ENCODE measurements at places on chromosomes 12 and 14. TPM values are rescaled to one million over a fixed set of nuclear protein-coding genes. Genes with fewer than 3 reads are reported as not detected.

NRXN3 gene
- 4.1 TPM for total RNA-seq

TOMM20L gene
- total RNA-seq: not detected

GPR65 gene
- not detected for total RNA-seq

C14orf93 gene
- total RNA-seq: 26.1 TPM

NRL gene
- 2.9 TPM for total RNA-seq

REM2 gene
- 2.1 TPM for total RNA-seq

SRRM4 gene
- total RNA-seq: not detected

FKBP3 gene
- 18.1 TPM for total RNA-seq

GRCh38 chr12:19771858-19772257, 332.6 kb downstream of the AEBP2 start:
- H3K27me3 ChIP-seq: no peaks in the 10 kb centered on the region
- H3K4me1 ChIP-seq: no peaks in the 10 kb centered on the region
- H3K27ac ChIP-seq: no peak overlapping the region
- no peaks in the 10 kb centered on the region for H3K36me3 ChIP-seq

GRCh38 chr14:89638891-89639290, 221.9 kb upstream of the FOXN3 start:
- no peak overlapping the region for H3K27ac ChIP-seq
- H3K27me3 ChIP-seq: no peaks in the 10 kb centered on the region
- H3K36me3 ChIP-seq: no peaks in the 10 kb centered on the region
- no peak for DNase-seq

- DNase-seq: no peak
- H3K36me3 ChIP-seq: no peaks in the 10 kb centered on the region
- H3K27ac ChIP-seq: no peak overlapping the region
Observed at GRCh38 chr14:62168564-62169155, 406.4 kb downstream of the SNAPC1 start.

- no peak for DNase-seq
- H3K27me3 ChIP-seq: peaks cover 7% of the 10 kb centered on the region
- no peaks in the 10 kb centered on the region for H3K4me1 ChIP-seq
Observed at GRCh38 chr14:74647678-74648461, 35.8 kb upstream of the LTBP2 start.

- H3K4me3 ChIP-seq: no peak overlapping the region
- no peaks in the 10 kb centered on the region for H3K27me3 ChIP-seq
- peaks cover 11% of the 10 kb centered on the region for H3K4me1 ChIP-seq
- no peak for DNase-seq
- no peak overlapping the region for H3K27ac ChIP-seq
- H3K36me3 ChIP-seq: no peaks in the 10 kb centered on the region
Observed at GRCh38 chr12:123122626-123123025, 28.3 kb downstream of the PITPNM2 start.

GRCh38 chr12:94261786-94262185, 113.4 kb downstream of the PLXNC1 start:
- no peaks in the 10 kb centered on the region for H3K27me3 ChIP-seq
- H3K36me3 ChIP-seq: no peaks in the 10 kb centered on the region
- DNase-seq: no peak

GRCh38 chr14:104697892-104698583, 8.6 kb downstream of the INF2 start:
- no peaks in the 10 kb centered on the region for H3K27me3 ChIP-seq
- H3K4me3 ChIP-seq: no peak overlapping the region
- no peak for DNase-seq
- no peak overlapping the region for H3K27ac ChIP-seq
- no peaks in the 10 kb centered on the region for H3K36me3 ChIP-seq

DNA sequence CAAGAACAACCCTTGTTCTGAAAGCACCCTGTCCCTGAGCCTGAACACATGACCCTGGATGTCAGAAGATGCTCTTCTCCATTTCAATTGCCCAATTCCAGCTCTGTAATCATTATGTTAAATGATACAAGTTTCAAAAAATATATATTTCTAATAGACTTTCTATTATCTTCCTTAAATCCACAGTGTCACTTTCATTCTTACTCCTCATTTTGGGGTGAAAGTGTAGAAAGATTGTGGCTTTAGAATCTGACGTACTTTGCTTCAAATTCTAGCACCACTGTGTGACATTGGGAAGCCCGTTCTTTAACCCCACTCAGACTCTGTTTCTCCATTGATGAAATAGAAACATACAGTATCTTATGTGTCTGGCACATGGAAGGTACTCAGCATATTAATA, 83.2 kb downstream of the ETV6 start:
- H3K4me1 ChIP-seq: peaks cover 51% of the 10 kb centered on the region
- no peak overlapping the region for H3K4me3 ChIP-seq
- no peaks in the 10 kb centered on the region for H3K36me3 ChIP-seq
- no peaks in the 10 kb centered on the region for H3K27me3 ChIP-seq
- DNase-seq: no peak

DNA sequence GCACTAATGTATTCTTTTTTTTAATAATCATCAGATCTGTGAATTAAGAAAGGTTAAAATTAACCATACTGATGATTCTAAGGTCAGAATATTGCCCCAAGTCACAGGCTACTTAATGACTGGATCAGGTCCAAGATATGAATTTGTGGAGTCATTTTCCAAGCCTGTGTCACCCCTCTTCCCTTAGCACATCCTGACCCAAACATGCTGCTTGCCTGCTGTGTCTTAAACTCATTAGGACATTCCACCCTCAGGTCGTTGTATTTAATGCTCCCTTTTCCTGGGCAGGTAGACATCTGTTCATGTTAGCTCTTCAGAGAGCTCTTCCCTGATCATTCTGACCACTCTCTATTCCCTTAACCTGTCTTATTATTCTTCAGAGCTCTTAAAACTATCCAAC, 463.5 kb upstream of the PDE3A start:
- H3K4me3 ChIP-seq: no peak overlapping the region
- H3K27ac ChIP-seq: no peak overlapping the region
- no peaks in the 10 kb centered on the region for H3K4me1 ChIP-seq
- no peaks in the 10 kb centered on the region for H3K36me3 ChIP-seq
- H3K27me3 ChIP-seq: no peaks in the 10 kb centered on the region
- no peak for DNase-seq

- no peaks in the 10 kb centered on the region for H3K4me1 ChIP-seq
- no peaks in the 10 kb centered on the region for H3K27me3 ChIP-seq
- peak overlapping the region; percentile 66 for H3K27ac ChIP-seq
- DNase-seq: peak; percentile 81
- no peak overlapping the region for H3K4me3 ChIP-seq
Observed at GRCh38 chr12:124884587-124885438, 21.1 kb upstream of the SCARB1 start.

DNA sequence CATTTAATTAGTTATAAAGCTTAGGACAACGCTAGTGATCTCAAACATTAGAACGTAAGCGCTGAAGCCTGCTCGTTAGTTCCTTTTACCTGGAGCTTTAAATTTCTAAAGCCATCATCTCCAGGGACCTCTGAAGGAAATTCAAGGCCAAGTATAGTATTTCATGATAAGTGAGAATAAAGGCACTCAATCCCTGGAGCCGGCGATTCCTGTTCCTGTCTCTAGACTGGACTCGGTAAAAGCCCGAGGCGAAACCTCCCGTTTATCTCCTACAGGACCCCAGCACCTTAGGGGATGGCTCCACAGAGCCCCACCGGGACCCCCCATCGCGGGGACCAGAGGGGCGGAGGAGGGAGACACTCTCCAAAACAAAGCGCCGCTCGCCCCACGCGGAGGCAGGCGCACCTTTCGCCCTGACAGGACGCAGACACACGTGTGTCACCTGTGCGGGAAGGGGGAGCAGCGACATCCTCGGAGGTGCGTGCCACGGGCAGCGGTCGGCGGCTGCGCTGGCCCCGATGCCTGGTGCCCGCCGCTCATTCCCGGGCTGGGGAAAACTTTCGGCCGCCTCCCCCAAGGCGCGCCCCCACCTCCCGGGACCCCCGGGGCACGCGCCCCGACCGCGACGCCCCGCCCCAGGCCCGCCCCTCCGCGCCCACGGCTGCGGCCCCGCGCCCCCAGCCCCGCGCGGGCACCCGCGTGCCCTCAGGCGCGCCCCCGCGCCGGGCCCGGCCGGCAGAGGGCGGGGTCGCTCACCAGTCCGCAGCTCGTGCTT, 678 bp downstream of the RPS6KA5 start:
- no peaks in the 10 kb centered on the region for H3K4me1 ChIP-seq
- H3K4me3 ChIP-seq: peak overlapping the region; percentile 94
- H3K36me3 ChIP-seq: no peaks in the 10 kb centered on the region
- peak overlapping the region; percentile 97 for H3K27ac ChIP-seq
- H3K27me3 ChIP-seq: no peaks in the 10 kb centered on the region

DNA sequence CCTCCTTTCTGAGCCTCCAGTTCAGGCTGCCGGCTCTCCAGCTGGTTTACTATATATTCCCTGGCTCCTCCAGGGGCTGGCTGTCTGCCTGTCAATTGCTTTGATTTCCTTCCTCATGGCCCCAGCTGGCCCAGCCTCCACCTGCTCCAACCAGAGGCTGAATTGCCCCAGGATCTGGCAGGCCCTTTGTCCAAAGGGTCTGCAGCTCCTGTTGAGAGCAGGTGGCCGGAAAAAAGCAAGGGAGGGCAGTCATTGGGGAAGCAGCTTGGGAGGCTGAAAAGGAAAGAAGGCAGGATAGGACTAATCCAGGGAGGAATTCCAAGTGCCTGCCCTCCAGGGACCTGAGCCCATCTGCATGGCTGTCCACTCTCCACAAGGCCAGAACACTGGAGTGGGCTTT, 25.3 kb downstream of the PAH start:
- no peaks in the 10 kb centered on the region for H3K27me3 ChIP-seq
- H3K4me1 ChIP-seq: no peaks in the 10 kb centered on the region
- H3K27ac ChIP-seq: no peak overlapping the region
- no peaks in the 10 kb centered on the region for H3K36me3 ChIP-seq
- no peak for DNase-seq

- peaks cover 61% of the 10 kb centered on the region for H3K27me3 ChIP-seq
- no peaks in the 10 kb centered on the region for H3K36me3 ChIP-seq
- DNase-seq: peak; percentile 10
- peaks cover 16% of the 10 kb centered on the region for H3K4me1 ChIP-seq
Observed at GRCh38 chr14:30874999-30875787, 834 bp downstream of the COCH start.

- no peak for DNase-seq
- no peak overlapping the region for H3K4me3 ChIP-seq
- peaks cover 35% of the 10 kb centered on the region for H3K4me1 ChIP-seq
Observed at GRCh38 chr14:23008831-23009230, 1.1 kb downstream of the C14orf93 start.

GRCh38 chr14:52298795-52299194, 15.3 kb upstream of the PTGER2 start:
- H3K36me3 ChIP-seq: no peaks in the 10 kb centered on the region
- no peak for DNase-seq
- no peak overlapping the region for H3K27ac ChIP-seq
- no peak overlapping the region for H3K4me3 ChIP-seq
- peaks cover 8% of the 10 kb centered on the region for H3K4me1 ChIP-seq

DNA sequence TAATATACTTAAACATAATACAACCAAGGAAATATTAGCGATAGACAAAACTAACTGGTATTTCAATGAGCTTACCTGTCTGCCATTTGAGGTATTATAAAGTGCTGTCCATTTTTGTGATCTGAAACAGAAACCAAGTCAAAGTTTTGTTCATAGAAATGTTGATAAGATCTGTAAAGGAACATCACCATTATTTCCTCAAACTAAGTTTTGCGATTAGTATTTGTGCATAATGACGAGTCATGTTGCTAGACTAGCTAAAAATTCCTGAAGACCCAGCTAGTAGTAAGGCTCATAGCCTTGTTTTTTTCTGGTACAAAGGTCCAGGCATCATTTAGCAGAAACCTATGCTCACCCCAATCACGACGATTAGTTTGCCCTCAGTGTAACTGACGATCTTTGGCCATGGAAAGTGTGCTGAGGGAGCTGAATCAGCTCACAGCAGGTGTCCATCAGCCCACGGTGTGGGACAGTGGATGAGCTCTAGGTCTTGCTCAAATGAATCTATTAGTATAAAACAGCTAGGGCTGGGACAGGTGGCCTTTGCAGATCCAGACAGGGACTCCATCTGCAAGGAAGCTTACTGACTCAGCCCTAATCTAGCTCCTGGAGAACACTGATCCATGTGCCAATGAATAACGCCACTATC, 28.7 kb downstream of the GIT2 start:
- DNase-seq: no peak
- no peak overlapping the region for H3K4me3 ChIP-seq
- no peaks in the 10 kb centered on the region for H3K36me3 ChIP-seq
- H3K27ac ChIP-seq: no peak overlapping the region
- peaks cover 7% of the 10 kb centered on the region for H3K4me1 ChIP-seq
- no peaks in the 10 kb centered on the region for H3K27me3 ChIP-seq

- no peaks in the 10 kb centered on the region for H3K27me3 ChIP-seq
- H3K4me3 ChIP-seq: no peak overlapping the region
- H3K4me1 ChIP-seq: no peaks in the 10 kb centered on the region
- DNase-seq: no peak
Observed at GRCh38 chr14:87405563-87405962, 587.4 kb downstream of the GALC start.

GRCh38 chr14:80356413-80356812, 145.1 kb upstream of the DIO2 start:
- no peak for DNase-seq
- no peak overlapping the region for H3K4me3 ChIP-seq
- no peaks in the 10 kb centered on the region for H3K36me3 ChIP-seq
- H3K27ac ChIP-seq: no peak overlapping the region

GRCh38 chr12:55721601-55722213, 1.5 kb downstream of the RDH5 start:
- peaks cover 56% of the 10 kb centered on the region for H3K4me1 ChIP-seq
- H3K27me3 ChIP-seq: no peaks in the 10 kb centered on the region
- H3K36me3 ChIP-seq: no peaks in the 10 kb centered on the region
- peak overlapping the region; percentile 7 for H3K4me3 ChIP-seq
- no peak for DNase-seq

GRCh38 chr12:132720606-132721345, 10.1 kb downstream of the PGAM5 start:
- no peak overlapping the region for H3K27ac ChIP-seq
- no peak overlapping the region for H3K4me3 ChIP-seq
- peaks cover 31% of the 10 kb centered on the region for H3K36me3 ChIP-seq
- no peaks in the 10 kb centered on the region for H3K4me1 ChIP-seq

DNA sequence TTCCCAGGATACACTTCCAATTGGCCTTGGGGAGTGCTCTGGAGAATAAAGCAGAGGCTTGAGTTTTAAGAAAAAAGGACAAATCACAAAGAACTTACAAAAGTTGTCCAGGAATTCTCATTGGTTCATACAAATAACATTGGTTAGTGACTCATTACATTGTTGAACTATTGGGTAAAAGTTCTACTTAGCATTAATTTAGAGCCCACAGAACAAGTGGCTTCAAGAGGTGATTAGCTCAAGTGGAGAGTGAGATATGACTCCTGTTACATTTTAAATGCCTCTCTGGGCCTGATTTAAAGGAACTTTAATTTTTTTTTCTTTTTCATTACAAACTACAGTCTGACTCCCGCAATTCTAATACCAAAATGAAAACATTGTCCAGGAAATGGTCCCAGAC, 72.9 kb downstream of the ASCL4 start:
- DNase-seq: no peak
- peaks cover 74% of the 10 kb centered on the region for H3K27me3 ChIP-seq
- no peak overlapping the region for H3K4me3 ChIP-seq
- H3K36me3 ChIP-seq: no peaks in the 10 kb centered on the region
- no peaks in the 10 kb centered on the region for H3K4me1 ChIP-seq
- no peak overlapping the region for H3K27ac ChIP-seq
